ENCODE measurements at places on chromosomes 6 and 20.

- no peak for DNase-seq
Observed at GRCh38 chr20:23928788-23929187, 49.2 kb upstream of the CST5 start.

- no peak for DNase-seq
Observed at GRCh38 chr20:13683833-13684232, 45.1 kb upstream of the TASP1 start.

- no peak for DNase-seq
Observed at GRCh38 chr6:105943514-105943913, 142.6 kb upstream of the PRDM1 start.

DNA sequence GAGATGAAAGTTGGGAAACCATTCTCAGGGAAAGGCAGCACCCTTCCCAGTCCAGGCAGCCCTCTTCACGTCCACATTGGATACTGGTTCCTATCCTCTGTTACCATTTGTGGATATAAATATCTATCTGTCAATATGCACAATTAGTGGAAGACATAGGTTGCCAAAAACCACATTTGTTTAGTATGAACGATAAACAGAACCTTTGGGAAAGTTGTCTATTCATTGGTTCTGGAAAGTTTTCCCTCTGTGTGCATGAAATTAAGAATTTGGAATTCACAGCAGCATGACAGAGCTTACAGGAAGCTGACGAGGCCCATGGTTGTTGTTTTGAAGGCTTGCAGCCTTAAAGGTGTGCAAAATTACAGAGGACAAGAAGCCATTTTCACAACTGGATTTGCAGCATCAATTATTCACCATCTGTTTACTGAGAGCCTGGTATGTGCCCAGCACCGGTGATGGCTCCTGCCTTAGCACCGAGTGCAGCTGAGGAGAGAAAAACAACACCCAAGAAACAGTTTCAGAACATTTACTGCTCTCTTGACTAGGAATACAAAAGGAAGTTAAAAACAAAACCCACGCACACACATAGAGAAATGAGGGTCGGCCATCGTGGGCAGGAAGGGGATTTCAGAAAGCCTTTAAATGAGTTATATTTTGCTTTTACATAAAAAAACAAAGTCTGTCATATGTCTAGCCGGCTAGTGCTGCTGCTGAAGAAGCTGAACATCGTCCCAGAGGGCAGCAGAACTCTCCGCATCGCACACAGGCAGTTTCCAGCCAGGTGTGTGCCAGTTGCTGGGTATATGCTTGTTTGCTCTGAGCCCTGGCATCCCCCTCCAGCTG is 319.6 kb downstream of the FARS2 start:
- no peak for DNase-seq

DNA sequence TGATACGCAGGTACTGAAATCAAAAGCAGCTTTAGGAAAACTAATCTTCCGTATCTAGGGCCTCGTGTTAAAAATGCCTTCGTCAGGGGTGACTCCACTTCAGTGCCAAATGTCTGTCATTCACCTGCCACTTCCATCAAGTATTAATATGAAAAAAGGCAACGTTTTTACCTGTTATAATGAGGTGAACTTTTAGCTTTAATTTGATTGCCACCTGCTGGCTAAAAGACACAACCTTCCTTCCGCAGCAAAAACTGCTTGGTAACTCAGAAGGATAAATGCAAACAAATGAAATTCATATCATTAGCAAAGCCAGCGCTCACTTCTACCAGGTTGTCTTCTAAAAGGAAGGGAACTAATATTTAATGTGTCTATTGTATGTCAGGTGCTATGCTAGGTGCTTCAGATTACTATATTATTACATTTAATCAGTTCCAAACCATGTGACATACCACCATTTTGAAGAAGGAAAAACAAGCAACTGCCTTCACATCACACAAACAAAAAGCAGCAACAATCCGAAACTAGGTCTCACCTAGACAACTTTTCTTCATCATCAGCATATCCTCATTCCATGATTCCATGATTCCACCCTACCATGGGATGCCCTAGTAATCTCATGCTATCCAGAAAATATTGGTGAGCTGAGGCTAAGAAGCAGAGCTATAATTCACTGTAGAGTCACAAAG is 20.6 kb upstream of the ARHGAP18 start:
- peak; percentile 46 for DNase-seq

DNA sequence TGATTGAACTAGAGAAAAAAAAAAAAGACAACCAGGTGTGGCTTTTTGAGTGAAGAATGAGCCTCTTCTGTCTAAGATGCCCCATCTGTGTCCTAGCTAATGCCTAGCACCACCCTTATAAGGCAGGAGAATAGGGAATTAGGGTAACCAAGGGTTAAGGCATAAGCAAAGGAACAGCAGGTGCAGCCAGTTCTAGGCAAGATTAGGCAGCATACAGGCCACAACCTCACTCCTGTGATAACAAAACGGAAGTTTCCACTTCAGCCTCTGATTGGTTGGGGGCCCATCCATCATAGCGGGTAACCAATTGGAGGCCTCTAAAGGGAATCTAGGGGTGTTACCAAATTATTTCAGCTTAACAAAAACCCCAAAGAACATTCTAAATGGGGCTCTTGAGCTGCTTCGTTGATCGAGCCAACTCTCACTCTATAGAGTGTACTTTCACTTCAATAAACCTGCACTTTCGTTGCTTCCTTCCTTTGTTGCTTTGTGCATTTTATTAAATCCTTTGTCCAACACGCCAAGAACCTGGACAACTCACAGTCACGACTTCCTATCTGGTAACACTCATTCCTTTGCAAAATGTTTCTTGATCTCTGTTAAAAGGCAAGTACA is 61.9 kb upstream of the TAGAP start:
- peak; percentile 60 for DNase-seq

DNA sequence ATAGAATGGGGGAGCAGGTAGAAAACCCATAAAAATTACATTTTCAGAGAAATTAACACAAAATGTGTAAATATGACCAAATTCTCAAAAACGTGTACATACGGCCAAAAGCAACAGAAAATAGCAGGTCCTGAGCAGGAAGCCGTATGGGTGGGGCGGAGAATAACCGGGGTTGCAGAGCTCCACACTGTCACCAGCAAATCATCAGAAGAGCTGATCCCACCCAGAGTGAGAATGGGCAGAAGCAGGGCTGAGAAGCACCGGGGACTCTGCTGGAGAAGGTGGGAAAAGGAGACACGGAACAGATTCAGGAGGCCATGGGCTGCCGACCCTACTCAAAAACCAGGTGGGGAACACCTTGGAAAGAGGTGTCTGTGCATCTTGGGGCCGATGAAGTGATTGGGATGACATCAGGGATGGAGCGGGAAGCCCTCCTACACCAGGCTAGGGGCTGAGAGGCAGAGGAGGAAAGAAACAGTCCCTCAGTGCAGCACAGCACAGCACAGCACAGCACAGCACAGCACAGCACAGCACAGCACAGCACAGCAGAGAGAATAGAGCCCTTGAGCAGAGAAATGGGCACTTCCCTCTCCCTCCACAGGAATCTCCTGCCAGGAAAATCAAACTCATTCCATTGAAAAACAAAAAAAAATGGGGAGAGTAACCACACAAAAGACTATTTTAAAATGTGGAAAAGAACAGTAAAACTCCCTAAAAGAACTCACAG is 22.3 kb downstream of the STX7 start:
- peak; percentile 36 for DNase-seq

- peak; percentile 49 for DNase-seq
Observed at GRCh38 chr6:150169609-150170008, 26.8 kb downstream of the PPP1R14C start.

DNA sequence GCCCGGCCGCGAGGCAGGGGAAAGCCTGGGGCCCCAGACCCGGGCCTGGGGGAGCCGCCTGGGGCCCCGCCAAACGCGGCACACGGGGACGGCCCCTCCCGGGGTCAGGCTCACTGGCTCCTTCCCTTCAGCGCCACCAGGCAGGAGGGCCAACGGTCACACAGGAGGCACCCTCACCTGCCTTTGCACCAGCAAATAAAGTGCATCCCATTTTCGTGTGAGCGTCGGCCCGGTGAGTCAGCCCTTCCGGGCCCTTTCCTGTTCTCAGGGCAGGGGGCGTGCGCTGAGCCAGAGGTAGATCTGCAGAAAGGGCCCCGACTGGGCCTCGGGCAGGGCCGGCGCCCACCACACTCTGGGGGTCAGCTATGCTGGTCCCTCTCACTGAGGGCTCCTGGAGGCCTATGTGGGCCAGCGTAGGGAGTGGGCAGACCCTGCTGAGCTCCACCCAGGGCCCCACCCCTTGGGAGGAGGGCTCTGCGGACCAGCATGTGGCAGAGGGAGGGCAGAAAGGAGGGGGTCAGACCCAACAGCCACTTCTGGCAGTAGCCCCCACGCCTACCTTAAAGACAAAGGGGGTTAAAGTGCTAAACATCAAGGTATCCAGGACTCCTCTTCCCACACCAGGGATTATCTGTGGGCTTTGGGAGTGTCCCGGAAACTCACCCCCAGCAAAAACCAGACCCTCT is 931 bp upstream of the UCKL1 start:
- peak; percentile 61 for DNase-seq

GRCh38 chr6:132950566-132950965 is 136.2 kb downstream of the RPS12 start:
- no peak for DNase-seq

GRCh38 chr6:78076371-78076770 is 423.5 kb downstream of the MEI4 start:
- DNase-seq, result no peak

- no peak for DNase-seq
Observed at GRCh38 chr6:53916804-53917463, 122.1 kb downstream of the LRRC1 start.

DNA sequence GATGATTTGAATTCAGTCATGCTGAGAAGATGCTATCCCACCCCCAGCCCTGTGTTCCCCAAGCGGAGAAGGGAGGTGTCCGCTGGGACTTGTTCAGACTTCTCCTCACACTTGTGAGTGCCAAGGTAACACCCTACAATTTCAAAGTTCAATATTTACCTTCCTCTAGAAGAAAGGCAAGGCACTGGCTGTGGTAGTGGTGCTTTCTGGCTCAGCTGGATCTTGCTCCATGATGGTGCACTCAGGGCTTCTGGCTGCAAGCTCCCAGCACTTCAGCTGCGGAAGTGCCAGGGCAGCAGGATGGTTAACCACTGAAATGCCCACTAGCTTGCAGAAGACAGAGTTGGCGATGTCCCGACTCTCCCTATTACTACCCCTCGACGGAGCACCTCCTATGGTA is 135.4 kb downstream of the MTFR2 start:
- DNase-seq, result no peak

- peak; percentile 8 for DNase-seq
Observed at GRCh38 chr6:106749609-106750008, 120.2 kb downstream of the QRSL1 start.

DNA sequence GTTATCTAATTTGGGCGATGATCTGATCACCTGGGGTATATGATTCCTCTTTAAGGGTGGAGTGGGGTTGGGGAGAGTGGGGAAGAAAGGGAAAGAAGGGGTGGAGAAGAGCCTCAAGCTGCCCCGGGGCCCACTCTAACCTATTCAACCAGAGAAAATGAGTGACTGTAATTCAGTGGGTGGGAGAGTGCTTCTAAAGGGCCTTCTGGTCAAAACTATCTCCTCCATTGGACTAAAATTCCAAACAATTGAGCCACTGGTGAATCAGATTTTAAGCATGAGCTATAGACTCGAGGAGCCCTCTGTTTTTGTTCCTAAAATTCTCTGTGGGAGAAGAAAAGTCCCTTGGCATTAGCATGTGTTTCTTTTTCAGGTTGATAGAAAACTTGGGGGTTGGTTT is 296.8 kb downstream of the CLIC5 start:
- peak; percentile 60 for DNase-seq

DNA sequence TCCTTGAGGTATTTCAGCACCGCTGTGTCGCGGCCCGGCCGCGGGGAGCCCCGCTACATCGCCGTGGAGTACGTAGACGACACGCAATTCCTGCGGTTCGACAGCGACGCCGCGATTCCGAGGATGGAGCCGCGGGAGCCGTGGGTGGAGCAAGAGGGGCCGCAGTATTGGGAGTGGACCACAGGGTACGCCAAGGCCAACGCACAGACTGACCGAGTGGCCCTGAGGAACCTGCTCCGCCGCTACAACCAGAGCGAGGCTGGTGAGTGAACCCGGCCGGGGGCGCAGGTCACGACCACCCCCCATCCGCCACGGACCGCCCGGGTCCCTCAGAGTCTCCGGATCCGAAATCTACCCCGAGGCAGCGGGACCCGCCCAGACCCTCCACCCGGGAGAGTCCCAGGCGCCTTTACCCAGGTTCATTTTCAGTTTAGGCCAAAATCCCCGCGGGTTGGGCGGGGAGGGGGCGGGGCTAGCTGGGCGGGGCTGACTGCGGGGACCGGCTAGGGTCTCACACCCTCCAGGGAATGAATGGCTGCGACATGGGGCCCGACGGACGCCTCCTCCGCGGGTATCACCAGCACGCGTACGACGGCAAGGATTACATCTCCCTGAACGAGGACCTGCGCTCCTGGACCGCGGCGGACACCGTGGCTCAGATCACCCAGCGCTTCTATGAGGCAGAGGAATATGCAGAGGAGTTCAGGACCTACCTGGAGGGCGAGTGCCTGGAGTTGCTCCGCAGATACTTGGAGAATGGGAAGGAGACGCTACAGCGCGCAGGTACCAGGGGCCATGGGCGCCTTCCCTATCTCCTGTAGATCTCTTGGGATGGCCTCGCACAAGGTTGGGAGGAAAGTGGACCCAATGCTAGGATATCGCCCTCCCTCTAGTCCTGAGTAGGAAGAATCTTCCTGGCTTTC is 693 bp downstream of the HLA-F start:
- DNase-seq, result no peak

GRCh38 chr6:5205035-5205507 is 55.7 kb downstream of the LYRM4 start:
- peak; percentile 9 for DNase-seq

Measured in fibroblast of the aortic adventitia (primary cell).